ENCODE measurements at places on chromosomes 7 and 10.

DNA sequence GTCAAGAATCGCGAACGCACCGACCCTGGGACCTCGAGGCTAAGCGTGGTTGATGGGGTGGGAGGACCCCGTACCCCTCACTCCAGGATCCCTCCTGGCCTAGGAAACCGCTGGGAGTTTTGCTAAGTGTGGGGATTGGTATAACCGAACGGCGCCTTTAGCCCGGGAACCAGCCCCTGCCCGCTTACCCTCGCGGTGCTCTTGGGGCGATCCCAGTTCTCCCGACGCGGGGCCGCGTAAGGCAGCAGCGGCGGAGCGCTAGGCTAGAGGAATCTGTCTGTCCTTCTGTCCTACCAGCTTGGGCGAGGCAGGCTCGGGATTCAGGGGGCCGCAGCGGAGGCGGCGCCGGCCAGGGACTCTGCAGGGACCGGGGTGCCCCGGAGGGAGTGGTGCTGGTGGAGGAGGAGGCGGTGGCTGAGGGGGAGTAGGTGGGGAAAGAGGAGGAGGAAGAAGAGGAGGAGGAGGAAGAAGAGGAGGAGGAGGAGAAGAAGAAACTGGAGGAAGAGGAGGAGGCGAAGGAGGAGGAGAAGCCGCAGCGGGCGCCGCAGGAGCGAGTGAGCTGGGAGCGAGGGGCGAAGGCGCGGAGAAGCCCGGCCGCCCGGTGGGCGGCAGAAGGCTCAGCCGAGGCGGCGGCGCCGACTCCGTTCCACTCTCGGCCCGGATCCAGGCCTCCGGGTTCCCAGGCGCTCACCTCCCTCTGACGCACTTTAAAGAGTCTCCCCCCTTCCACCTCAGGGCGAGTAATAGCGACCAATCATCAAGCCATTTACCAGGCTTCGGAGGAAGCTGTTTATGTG lies 439 bp upstream of the EMX2 start:
- no peak for DNase-seq
- peaks cover 67% of the 10 kb centered on the region for H3K27me3 ChIP-seq
- no peak overlapping the region for H3K27ac ChIP-seq
- H3K4me3 ChIP-seq = no peak overlapping the region
- no peaks in the 10 kb centered on the region for H3K4me1 ChIP-seq

- H3K27me3 ChIP-seq = no peaks in the 10 kb centered on the region
- H3K27ac ChIP-seq = no peak overlapping the region
- H3K36me3 ChIP-seq = no peaks in the 10 kb centered on the region
- DNase-seq = no peak
- H3K4me1 ChIP-seq = no peaks in the 10 kb centered on the region
These were observed 625.8 kb upstream of the SORCS1 start for GRCh38 chr10:107790271-107790670.

GRCh38 chr10:16120563-16120962 lies 260.3 kb upstream of the MINDY3 start:
- no peak overlapping the region for H3K4me3 ChIP-seq
- no peak overlapping the region for H3K27ac ChIP-seq
- H3K4me1 ChIP-seq = no peaks in the 10 kb centered on the region
- H3K36me3 ChIP-seq = no peaks in the 10 kb centered on the region
- H3K27me3 ChIP-seq = no peaks in the 10 kb centered on the region
- DNase-seq = no peak

DNA sequence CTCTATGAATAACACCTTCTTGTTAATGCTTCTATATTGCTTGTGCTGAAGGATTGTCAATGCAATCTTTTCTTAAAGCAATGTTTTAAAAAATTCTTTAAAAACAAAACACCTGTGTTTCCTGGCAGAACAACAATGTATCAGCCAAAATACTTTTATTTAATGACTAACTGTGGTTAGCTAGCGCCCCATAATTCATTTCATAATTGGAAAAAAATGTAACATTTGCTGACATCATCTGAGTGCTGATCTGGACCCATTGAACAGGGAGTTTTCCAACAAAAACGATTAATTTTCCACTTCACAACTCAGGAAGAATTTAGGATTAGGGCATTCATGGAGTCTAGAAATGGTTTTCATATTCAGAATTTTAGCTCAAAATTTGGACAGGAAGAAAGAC lies 137.6 kb upstream of the CDK6 start:
- no peaks in the 10 kb centered on the region for H3K36me3 ChIP-seq
- no peak for DNase-seq
- H3K4me3 ChIP-seq = no peak overlapping the region
- no peaks in the 10 kb centered on the region for H3K27me3 ChIP-seq
- H3K4me1 ChIP-seq = no peaks in the 10 kb centered on the region

GRCh38 chr10:132861884-132862461 lies 76.0 kb upstream of the NKX6-2 start:
- H3K36me3 ChIP-seq = no peaks in the 10 kb centered on the region
- DNase-seq = no peak
- H3K4me1 ChIP-seq = no peaks in the 10 kb centered on the region
- H3K4me3 ChIP-seq = no peak overlapping the region
- H3K27me3 ChIP-seq = no peaks in the 10 kb centered on the region
- H3K27ac ChIP-seq = no peak overlapping the region

- no peaks in the 10 kb centered on the region for H3K27me3 ChIP-seq
- H3K27ac ChIP-seq = no peak overlapping the region
- H3K4me3 ChIP-seq = no peak overlapping the region
- no peaks in the 10 kb centered on the region for H3K36me3 ChIP-seq
- no peak for DNase-seq
These were observed 32.0 kb upstream of the STRIP2 start for GRCh38 chr7:129401967-129402860.

GRCh38 chr7:152313831-152314604 lies 121.8 kb downstream of the KMT2C start:
- no peaks in the 10 kb centered on the region for H3K4me1 ChIP-seq
- H3K27me3 ChIP-seq = no peaks in the 10 kb centered on the region
- H3K27ac ChIP-seq = no peak overlapping the region
- peak; percentile 12 for DNase-seq

DNA sequence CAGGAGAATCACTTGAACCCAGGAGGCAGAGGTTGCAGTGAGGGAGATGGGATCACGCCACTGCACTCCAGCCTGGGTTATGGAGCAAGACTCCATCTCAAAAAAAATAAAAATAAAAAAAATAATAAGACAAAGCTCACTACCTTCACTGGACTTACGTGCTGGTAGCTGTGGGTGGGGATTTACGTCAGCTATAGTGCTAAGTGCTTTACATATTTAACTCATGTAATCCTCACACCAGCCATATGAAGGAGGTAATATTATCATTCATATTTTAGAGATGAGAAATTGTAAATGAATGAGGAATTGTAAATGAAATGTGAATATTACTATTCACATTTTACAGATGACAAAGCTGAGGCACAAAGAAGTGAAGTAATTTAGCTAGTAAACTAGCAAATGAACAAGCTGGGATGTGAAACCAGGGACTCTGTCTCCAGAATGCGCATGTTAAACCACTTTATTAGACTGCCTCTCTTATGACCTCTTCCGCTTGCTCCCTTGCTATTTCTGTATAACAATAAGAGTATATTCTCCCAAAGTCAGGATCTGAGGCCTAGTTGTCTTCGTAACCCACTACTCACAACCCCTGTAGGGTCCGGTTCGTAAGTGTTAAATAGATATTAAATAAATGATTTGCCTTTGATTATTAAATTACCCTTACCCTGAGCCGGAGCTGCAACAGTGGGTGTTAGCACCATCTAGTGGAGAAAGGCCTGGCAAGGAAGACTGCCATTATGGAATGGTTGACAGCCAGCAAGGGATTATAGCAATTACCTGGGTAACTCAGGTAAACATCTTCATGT lies 70.2 kb downstream of the HTR7 start:
- no peak overlapping the region for H3K27ac ChIP-seq
- no peaks in the 10 kb centered on the region for H3K36me3 ChIP-seq
- H3K4me3 ChIP-seq = no peak overlapping the region
- no peaks in the 10 kb centered on the region for H3K27me3 ChIP-seq

DNA sequence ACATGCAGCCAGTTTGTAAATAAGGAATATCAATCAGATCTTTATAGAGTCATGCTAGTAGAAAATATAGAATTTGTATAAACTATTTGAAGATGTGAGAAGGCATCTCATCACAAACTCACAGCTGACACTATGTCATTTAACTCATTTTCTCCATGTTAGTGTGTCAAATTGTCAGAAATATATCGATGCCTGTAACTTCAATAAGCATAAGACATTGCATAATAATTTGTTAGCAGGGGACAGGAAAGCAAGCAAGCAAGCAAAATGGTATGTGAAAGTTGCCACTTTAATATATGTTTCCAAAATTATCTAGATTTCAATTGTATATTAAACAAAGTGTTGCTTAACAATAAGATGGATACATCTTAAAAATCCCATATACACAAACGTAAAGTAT lies 571.0 kb downstream of the ARL4A start:
- H3K4me1 ChIP-seq = no peaks in the 10 kb centered on the region
- H3K4me3 ChIP-seq = no peak overlapping the region
- no peaks in the 10 kb centered on the region for H3K36me3 ChIP-seq
- no peaks in the 10 kb centered on the region for H3K27me3 ChIP-seq
- H3K27ac ChIP-seq = no peak overlapping the region

DNA sequence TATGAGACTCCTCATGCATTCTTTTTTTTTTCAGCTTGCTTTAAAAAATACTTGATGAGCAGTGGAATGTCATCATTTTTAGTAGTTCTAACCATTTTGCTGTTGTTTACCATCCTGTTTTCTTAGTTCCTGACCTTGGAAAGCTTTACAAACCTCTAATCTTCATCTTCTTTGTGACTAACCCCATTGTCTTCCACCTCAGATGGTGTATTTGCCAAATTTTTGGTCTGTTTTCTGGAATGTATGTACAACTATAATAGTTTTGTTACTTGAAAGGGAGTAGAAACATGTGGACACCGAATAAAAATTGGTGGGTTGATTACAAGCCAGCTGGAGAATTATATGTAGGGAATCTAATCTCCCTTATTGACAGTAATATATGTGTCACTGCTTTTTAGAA lies 172.7 kb downstream of the SND1 start:
- no peak overlapping the region for H3K27ac ChIP-seq
- H3K27me3 ChIP-seq = no peaks in the 10 kb centered on the region
- H3K36me3 ChIP-seq = no peaks in the 10 kb centered on the region
- no peaks in the 10 kb centered on the region for H3K4me1 ChIP-seq
- DNase-seq = no peak

DNA sequence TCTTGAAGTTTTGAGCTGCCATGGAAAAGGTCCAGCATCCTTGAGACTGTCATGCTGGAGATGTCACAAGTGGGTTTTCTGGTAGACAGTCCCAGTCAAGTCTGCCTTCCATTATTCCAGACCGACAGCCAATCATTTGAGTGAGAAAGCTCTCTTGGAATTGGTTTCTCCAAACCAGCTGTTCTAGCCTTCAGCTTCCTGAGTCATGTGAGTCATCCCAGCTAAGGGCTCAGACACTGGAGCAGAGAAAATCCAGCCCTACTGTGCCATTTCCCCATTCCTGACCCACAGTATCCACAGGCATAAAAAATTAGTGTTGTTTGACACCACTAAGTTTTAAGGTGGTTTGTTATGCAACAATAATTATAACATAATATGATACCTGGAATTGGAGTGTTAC lies 219.0 kb downstream of the ADRA2A start:
- H3K27me3 ChIP-seq = no peaks in the 10 kb centered on the region
- no peak overlapping the region for H3K27ac ChIP-seq
- no peak overlapping the region for H3K4me3 ChIP-seq
- no peaks in the 10 kb centered on the region for H3K36me3 ChIP-seq

- no peaks in the 10 kb centered on the region for H3K27me3 ChIP-seq
- no peaks in the 10 kb centered on the region for H3K4me1 ChIP-seq
- DNase-seq = peak; percentile 78
- H3K27ac ChIP-seq = no peak overlapping the region
- H3K36me3 ChIP-seq = no peaks in the 10 kb centered on the region
- H3K4me3 ChIP-seq = no peak overlapping the region
These were observed 331.3 kb upstream of the COBL start for GRCh38 chr7:51647931-51648351.

GRCh38 chr10:36640626-36641025 lies 484.8 kb upstream of the ANKRD30A start:
- H3K27me3 ChIP-seq = no peaks in the 10 kb centered on the region
- DNase-seq = no peak
- no peaks in the 10 kb centered on the region for H3K36me3 ChIP-seq
- H3K4me1 ChIP-seq = no peaks in the 10 kb centered on the region
- H3K4me3 ChIP-seq = no peak overlapping the region

- H3K27ac ChIP-seq = no peak overlapping the region
- no peaks in the 10 kb centered on the region for H3K27me3 ChIP-seq
- H3K36me3 ChIP-seq = no peaks in the 10 kb centered on the region
These were observed 31.6 kb upstream of the LAMB1 start for GRCh38 chr7:108034586-108034985.

GRCh38 chr7:71243736-71244410 lies 111.9 kb downstream of the GALNT17 start:
- no peaks in the 10 kb centered on the region for H3K27me3 ChIP-seq

DNA sequence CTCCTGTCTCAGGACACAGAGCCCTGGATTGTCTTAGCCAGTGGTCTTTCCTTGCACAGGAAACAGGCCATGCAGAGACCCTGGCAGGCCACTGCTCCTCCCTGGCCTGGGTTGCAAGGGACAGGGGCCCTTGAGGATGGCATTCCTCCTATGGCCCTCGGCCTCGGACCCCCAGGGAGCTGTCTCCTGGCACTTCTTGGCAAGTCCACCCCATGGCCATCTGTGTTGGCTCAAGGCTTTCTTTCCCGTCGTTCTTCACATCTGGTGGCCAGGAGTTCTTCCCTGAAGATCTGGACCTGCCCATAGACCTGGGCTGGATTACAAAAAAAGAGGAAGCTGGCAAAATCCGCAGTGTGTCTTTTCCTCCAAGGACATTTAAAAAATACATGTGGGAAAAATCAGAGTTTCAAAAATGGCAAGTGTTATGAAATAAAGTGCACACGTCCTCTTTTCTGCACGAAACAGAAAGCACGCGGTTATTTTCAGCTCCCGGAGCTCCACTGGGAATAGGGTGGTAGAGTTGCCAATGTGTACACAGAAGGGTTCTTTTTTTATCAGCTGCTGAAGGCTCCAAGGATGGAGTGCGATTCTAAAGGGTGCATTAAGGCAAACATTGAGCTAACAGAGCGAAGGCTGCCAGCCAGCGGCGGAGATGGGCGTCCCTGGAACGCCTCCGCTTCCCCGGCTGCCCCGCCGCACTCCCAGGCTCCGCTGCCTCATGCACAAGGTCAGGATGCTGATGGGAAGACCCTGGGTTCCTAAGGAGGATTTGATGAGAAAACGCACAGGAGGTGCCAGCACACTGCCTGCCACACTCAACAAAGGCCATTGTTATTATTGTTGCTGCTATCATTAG lies 62.8 kb upstream of the FAM20C start:
- peak; percentile 44 for DNase-seq
- no peak overlapping the region for H3K27ac ChIP-seq
- H3K4me1 ChIP-seq = no peaks in the 10 kb centered on the region
- H3K4me3 ChIP-seq = peak overlapping the region; percentile 9
